ENCODE measurements at places on chromosomes 1 and 21.

DNA sequence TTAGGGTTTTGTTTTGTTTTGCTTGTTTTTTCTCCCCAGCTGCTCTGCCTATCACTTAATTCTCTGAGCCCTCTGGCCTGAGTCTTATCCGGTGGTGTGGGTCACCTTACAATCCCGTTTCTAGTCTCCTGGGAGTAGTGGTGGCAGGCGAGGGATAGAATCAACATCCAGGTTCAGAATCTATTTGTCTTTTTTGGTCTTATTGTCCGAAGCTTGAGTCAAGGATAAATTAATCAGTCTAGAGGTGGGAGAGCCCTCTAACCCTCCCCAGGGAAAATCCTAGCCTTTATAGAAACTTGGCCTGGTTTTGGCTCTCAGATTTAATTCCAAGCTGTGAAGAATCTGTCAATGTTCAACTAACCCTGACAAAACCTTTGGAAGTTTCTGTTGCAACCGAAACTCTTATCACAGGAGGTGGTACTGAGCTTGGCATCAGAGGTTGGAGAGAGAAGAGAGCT lies 246.3 kb downstream of the FGGY start:
- DNase-seq, result no peak

- no peak for DNase-seq
Measured at GRCh38 chr1:41365772-41366454, 4.7 kb downstream of the FOXO6 start.

DNA sequence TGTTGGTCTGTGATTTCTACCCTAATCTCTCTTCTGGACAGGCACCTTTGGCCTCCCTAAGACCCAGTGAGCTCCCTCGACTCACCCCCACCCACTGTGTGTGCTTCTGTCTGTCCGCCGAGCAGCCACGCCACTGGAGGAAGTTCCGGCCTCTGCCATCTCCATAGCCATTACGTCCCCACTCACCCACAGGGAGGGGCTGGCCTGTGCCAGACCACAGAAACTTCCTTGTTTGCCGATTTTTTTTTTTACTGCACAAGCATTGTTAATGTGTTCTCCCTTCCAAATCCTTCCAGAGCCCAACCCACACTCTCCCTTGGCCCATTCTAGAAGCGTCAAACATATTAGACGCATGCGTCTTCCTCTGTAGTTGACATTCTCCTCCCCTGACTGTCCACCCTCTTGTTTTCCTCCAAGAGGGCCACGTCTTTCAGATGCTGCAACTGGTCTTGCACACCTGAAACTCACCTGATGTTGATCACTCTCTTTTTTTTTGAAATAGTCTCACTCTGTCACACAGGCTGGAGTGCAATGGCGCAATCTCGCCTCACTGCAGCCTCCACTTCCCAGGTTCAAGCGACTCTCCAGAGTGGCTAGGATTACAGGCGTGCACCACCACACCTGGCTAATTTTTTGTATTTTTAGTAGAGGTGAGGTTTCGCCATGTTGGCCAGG lies 72.3 kb downstream of the EVA1C start:
- no peak for DNase-seq

DNA sequence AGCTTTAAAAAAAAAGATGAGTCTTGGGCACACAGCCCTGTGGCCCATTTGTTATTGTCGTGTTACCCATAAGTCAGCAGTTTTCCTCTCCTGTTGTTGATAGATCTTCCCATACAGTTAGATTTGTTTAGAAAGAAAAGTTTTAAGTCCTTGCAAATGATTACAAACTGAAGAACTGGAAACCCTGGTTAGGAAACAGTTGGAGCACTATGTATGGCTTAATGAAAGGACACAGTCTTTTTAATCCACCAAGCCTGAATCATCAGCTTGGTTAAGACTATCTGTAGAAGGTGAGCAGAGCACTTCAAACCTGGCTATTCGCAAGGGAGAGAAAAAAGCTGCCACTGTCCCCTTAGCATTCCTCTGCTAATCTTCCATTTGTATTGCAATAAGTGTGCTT lies 241.0 kb downstream of the DISC1 start:
- DNase-seq, result no peak

DNA sequence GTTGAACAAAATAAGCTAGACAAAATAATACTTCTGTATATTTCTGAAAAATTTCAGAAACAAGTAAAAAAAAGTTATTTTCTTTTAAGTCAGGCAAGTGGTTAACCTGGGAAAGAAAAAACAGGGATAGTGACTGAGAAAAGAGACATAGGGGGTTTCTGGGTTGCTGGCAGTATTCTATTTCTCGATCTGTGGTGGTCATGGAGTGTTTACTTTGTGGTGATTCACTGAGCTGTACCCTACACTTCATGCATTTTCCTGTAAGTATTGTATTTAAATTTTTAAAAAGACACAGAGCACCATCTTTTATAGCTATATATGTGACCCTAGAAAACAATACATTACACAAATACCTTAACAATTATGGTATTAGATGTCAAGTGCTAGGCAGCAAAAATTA lies 58.2 kb downstream of the ZNF644 start:
- no peak for DNase-seq

- DNase-seq, result no peak
Measured at GRCh38 chr1:220043646-220044045, 2.7 kb downstream of the EPRS1 start.

- DNase-seq, result no peak
Measured at GRCh38 chr1:86852289-86852688, 61.6 kb downstream of the SELENOF start.

GRCh38 chr1:78913950-78914349 lies 92.6 kb downstream of the ADGRL4 start:
- DNase-seq, result no peak

GRCh38 chr1:112320058-112320457 lies 76.0 kb upstream of the CTTNBP2NL start:
- DNase-seq, result no peak

DNA sequence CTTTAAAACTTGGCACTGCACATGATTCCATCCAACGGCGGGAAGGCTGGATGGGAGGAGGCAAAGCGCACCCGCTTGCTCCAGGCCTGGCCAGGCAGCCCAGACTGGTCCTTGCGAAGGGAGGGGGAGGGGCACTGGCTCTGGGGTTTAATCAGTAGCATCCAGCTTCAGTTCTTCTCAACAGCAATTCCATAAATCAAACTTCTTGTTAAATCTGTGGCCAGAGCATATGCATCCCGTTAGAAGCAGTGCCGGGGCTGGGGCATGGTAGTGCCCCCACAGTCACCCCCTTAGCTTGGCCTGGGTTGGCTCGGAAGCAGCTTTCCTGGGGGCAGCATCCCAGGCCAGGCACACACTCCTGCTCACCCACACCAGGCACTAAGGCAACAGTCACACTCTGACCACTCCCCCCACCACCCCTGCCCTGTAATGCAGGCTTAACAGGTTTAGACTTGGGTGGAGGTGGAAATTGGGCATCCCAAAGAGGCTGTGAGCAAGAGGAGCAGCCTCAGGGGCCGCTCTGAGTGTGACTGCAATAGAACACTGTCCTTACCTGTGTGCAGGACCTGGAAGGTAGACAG lies 94.1 kb upstream of the CASZ1 start:
- DNase-seq, result no peak

DNA sequence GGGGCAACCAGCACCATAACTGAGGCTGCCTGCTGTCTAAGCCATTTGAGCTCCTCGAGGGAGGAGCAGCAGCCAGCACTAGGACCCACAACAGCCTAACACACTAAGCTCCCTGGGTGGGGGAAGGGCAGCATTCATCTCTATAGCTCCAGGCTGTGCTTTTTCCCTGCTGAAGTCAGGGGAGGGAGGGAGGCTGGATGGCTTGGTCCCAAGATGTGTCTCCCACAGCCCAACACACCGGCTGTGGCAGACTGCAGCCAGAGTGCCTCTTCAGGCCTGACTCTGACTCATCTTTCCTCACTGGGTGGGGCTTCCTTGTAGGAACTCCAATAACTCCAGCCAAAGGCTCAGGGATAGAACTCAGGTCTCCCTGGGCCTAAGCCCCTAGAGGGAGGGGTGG lies 296.3 kb downstream of the PRDM2 start:
- no peak for DNase-seq

DNA sequence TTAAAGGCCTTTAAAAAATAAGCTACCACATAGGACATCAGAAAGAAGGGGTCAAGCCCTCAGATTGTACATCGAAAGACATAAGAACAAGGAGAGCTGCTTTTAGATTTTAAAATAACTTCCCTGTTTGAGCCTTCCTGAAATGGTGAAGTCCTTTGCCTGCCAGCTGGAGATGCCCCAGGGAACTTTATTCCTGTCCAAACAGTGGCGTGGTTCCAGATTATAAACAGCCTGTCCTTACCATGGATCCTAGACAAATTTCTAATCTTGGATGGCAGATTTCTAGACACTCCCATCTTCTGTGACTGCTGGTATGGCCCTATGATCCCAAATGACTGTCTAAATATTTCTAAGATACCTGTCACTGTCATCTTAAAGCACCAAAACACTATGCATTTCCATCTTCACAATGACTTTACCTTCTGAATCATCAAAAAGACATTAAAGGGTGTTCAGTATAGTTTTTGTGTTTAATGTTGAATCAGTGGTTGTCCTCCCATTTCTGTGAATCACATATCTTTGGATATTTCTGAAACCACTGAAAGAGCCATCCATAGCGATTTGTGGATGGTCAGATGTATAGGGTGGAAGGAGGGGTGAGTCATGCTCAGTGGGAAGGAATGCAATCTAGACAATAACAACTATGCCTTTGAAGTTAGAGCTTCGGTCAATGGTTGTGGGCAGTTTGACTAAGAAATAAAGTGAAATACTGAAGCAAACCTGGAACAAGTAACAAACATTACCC lies 23.2 kb downstream of the ILDR2 start:
- no peak for DNase-seq

DNA sequence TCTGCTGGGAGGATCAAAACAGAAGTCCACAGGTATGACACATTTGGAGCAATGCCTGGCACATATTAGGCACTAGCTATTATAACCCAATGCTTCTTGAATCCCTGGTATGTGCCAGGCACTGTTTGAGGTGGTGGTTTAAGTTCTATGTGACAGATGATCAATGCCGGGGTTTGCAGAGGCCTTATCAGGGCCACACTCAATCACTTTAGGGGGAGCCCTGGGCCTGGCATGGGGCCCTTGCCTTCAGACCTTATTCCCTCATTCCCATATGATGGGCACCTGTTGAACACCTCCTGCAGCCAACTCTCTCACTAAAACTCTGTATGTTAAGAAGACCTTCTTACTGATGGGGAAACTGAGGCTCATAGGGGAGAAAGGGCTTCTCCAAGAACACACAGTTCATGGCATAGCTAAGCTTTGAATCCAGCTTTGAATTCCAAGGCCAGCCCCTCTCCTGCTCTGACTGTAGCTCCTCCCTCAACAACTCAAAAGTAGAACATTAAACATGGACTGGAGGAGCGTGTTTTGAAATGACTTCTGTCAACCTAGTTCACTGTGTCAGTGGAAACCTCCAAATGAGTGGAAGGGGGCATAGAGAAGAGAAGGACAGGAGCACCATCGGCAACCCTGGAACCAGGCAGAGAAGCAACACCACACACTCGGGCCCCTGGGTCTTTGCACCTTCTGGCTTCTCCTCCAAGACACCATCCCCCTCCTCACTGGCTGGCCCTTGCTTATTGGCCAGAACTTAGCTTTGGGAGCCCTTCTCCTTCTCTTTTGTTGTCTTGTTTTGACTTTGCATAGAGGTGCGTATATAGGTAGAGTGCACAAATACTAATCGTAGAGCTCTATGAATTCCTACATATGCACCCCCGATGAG lies 6.6 kb upstream of the IFFO2 start:
- DNase-seq, result no peak

DNA sequence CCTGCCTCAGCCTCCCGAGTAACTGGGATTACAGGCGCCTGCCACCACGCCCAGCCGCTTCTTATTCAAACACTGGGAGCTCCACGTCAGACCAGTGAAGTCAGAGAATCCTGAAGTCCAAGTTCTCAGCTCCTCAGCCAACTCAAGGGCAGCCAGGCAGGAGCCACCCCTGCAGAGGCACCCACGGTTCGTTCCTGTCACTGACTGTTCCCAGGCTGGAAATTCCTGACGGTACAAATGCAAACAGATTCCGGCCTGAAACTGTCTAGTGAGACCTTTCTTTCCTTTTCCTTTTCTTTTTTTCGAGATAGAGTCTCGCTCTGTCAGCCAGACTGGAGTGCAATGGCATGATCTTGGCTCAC lies 11.7 kb downstream of the SLC35E2B start:
- DNase-seq, result no peak

DNA sequence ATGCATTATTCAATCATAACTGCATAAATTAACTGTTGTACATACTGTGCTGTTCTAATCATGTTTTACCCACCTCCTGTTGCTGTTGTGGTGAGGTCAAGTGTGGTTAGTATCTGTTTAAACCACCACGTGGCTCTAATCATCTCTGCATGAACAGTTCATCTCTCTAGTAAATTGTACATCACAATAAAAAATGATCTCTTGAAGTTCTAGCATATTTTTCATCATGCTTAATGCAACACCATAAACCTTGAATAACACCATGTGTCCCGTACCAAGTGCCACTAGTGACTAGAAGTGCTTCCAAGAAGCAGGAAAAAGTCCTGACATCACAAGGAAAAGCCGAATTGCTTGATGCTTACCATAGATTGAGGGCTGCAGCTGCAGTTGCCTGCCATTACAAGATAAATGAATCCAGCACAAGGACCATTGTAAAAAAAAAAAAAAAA lies 51.7 kb downstream of the SNRPE start:
- DNase-seq, result no peak

GRCh38 chr1:155063550-155064110 lies at the start of gene EFNA4:
TSS of gene EFNA4 (plus strand) at chr1:155063740. CDS start at chr1:155063824, 84 bp downstream.
- peak; percentile 41 for DNase-seq

GRCh38 chr1:169513208-169513607 lies 27.5 kb upstream of the SLC19A2 start:
- no peak for DNase-seq

- DNase-seq, result no peak
Measured at GRCh38 chr1:2982615-2983318, 38.5 kb upstream of the ACTRT2 start.

DNA sequence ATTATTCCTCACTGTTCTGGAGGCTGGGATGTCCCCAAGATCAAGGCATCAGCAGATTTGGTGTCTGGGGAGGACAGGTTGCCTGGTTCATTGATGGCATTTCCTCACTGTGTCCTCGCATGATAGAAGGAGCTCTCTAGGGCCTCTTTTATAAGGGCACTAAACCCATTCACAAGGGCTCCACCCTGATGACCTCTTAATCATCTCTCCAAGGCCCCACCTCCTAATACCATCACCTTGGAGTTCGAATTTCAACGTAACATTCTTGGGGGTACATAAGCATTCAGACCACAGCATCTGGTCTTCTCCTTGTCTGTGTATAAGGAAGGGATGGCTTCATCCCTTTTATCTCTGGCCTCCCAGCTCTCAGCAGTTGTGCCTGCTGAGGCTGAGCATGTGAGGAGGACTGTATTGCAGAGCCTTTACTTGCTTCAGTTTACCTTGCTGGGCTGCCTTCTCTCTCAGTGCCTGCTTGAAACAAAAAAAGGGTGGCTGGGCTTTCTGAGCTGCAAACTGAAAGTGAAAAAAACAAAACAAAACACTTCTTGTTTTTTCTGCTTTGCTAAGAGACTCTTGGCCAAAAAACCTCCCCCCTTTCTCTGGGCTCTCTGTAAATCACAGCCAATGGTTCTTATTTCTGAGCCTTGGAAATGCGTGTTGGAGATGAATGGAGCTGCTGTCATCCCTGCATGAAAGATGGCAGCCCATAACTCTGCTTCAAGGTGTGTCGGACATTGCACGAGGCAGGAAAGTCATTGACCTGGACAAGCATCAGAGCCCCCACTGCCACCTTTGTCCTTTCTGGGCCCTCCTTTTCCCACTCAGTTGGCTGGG lies 75.8 kb downstream of the RHOU start:
- DNase-seq, result no peak

GRCh38 chr1:229578168-229579058 lies 19.9 kb upstream of the ABCB10 start:
- DNase-seq, result no peak

- DNase-seq, result no peak
Measured at GRCh38 chr1:212816567-212817278, 25.0 kb downstream of the TATDN3 start.

- no peak for DNase-seq
Measured at GRCh38 chr21:39316729-39317128, 3.3 kb upstream of the BRWD1 start.
